ENCODE measurements at places on chromosomes 3 and 15.

- no peak for DNase-seq
Observed at GRCh38 chr3:129460572-129460971, 20.5 kb downstream of the IFT122 start.

DNA sequence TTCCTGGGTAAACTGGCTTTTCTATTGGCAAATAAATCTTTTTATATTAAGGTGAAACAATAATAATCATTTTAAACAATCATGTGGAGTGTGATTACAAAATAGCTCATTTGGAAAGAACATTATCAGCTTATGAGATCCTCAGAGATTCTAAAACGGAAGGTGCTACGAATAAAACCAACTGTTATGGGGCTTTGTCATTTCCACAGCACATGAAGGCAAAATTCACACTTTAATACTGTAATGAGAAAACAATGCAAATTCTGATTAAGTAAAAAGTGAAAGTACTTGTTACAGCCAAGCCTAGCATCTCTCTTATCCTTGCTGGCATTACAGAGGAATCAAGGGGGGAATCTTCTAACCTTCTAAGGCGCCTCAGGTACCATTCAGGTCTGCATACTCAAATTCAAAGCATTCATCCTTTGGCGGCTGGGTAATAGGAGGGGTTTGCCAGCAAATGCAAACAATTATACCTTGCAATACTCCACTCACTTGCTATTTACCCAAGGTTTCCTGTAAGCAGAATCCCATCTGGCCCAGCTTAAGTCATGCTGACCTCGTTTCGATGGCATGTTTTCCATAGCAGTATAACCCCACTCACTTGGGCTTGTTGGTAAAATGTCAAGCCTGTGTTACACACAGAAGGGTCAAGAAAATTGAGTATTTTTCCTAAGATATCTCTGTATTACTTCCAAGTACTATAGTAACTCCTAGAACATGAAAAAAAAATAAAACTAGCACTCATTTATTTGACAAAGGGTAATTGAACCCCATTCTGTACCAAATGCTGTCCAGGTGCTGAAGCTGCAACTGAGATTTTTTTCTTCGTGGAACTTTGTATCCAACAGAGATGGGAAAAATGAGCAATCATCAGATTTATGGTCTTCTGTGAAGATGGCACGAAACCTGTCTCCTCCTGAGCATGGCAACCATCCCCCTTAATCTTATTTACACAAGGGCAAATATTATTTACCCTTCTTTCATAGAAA is 183.7 kb upstream of the LMCD1 start:
- no peak for DNase-seq

DNA sequence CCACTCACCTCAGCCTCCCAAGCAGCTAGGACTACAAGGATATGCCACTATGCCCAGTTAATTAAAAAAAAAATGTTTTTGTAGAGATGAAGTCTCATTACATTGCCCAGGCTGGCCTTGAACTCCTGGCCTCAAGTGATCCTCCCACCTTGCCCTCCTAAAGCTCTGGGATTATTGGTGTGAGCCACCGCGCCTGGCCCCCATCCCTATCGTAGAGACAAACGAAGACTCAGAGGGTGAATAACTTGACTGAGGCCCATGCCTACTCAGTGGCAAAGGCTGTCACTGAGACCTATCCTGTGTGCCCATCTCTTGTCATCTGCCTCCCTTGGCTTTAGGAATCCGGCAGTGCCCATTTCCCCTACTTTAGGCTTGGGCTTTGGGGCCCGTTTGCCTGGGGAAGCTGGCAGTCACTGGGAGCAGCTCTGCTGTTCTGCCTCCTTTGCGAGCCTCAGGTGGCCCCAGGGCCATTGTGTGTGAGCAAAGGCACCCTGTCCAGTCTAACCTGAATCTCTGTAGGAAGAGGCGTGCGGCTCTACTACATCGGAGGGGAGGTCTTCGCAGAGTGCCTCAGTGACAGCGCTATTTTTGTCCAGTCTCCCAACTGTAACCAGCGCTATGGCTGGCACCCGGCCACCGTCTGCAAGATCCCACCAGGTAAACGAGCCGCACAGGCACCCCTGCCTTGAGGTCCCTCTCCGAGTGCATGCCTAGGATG is 70.1 kb downstream of the AAGAB start:
- no peak for DNase-seq

DNA sequence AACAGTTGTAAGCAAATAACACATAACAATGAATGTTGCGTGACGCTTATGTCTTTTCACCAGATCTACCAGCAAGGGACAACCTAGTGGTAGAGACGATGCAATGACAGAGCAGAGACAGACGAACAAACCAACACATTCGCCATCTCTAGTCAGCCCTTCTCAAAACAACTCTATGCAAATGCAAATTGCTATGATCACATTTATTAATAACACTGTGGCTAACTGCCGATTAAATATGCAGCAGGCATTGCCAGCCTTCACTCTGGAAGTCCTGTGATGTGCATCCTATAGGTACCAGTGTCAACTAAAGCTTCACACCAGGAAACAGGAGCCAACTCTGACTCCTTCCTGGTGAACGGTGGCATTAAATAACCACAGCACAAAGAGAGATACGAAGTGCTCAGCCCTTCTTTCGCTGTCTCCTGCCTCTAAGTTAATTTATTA is 94.2 kb downstream of the FOXP1 start:
- DNase-seq, result no peak

- no peak for DNase-seq
Observed at GRCh38 chr3:144265542-144266100, 294.0 kb downstream of the DIPK2A start.

GRCh38 chr3:98894791-98895576 is 6.5 kb downstream of the DCBLD2 start:
- no peak for DNase-seq

GRCh38 chr15:92023965-92024364 is 170.5 kb downstream of the SLCO3A1 start:
- DNase-seq, result no peak

DNA sequence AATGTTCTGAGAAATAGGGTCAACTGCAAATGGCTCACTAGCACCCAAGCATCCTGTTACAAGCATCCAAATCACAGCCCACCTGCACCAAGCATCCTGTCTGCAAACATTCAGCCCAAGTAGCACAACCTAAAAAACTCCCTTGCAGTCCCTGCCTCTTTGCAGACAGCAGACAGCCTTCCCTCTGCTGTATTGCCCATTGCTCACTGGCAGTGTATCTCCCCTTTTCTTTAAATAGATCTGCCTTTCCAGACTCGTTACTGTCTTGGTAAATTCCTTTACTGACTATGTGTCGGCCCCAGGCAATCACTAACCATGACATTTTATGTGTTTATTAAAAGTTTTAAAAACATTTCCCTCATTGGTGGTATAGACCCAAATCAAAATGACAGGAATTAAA is 155.4 kb downstream of the ADAMTSL3 start:
- no peak for DNase-seq

GRCh38 chr15:90807786-90808086 is 60.7 kb upstream of the FURIN start:
- no peak for DNase-seq

DNA sequence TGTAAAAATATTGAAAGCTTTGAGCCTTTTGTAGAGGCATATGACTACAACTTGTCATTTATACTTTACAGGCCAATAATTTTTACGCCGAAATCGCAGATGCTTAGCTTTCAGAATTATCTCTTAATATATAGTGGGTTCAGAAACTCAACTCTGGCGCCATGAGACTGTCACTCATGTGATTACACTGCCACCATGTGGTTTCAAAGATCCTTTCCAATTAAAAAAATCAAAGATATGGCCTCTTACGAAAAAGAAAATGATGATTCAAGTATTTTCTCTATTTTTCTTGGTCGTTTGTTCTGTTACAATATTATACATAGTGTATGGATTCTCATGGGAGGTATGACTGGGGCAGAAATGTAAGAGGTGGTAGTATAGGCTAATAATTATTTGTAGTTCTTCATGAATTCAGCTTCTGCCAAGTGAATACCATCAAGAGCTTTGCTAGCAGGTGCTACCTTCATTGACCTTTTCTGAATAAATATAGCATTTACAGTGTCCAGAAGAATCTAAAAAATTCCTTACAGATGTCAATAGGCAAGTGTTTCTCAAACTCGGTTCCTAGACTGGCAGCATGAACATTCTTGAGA is 751.7 kb upstream of the GOLIM4 start:
- no peak for DNase-seq

GRCh38 chr3:142180761-142181362 is 31.5 kb upstream of the TFDP2 start:
- no peak for DNase-seq

GRCh38 chr3:143332026-143332425 is 212.5 kb downstream of the CHST2 start:
- no peak for DNase-seq

- DNase-seq, result no peak
Observed at GRCh38 chr3:46895761-46896160, 18.2 kb downstream of the PTH1R start.

DNA sequence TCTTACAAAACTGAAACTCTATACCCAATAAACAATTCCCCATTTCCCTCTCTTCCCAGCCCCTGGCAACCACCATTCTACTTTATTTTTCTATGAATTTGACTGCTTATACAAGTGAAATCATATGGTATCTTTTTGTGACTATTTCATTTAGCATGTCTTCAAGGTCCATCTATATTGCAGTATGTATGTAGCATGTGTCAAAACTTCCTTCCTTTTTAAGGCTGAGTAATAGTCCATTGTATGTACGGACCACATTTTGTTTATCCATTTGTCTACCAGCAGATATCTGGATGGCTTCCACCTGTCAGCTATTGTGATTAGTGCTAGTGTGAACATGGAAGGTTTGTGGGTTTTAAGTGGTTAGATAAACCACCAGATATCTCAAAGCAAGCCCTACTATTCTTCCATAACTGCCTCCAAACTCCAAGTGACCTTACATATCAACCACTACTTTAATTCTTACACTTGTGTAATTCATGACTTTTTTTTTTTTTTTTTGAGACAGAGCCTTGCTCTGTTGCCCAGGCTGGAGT is 134.7 kb downstream of the TMCC1 start:
- no peak for DNase-seq

GRCh38 chr3:128011140-128011539 is 41.1 kb upstream of the SEC61A1 start:
- DNase-seq, result no peak

GRCh38 chr3:99885085-99885484 is 67.4 kb downstream of the CMSS1 start:
- DNase-seq, result no peak

DNA sequence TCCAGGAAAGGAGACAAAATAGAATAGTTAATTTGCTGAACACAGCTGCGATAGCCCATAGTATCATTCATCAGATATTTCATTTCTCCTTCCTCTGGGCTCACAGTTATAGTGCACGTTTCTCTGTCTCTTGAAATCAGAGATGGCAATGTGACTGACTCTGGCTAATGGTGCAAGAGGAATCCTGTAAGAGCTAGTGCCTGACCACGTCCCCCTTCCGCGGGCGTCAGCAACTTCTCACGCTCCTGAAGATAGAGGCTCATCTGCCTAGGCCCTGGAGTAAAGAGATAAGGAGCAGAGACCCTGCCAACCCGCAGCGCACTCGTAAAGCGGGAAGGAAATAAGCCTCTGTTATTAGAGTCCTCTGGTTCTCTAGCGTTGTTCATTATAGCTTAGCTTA is 391.8 kb downstream of the VPS13C start:
- DNase-seq, result no peak

DNA sequence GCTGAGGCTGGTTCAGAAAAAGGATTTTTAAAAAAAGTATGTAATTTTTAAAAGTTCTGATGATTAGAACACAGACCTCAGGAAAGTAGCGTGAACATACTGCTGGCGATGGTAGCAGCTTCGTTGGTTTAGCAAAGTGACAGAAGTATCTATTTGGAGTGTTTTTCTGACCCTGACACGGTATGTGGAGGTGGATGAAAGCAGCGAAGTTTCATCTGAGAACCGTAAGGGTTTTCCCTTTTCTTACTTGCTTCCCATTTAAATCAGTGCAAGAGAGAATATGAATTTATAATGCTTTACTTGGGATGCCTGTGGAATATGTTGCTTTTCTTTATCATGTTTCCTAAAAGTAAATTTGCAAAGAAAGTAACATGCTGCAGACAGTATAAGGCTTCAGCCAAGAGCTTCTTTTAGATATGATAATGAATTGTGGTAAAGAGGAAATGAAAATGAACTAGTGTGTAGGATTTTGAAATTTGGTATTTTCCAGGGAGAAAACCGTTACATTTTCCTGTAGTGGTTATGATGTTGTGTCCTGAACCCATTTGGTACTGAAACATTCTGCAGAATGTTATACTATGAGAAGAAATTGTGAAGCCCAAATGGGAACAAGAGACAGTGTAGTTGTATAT is 3.9 kb downstream of the CHST2 start:
- DNase-seq, result no peak

GRCh38 chr15:44726568-44727484 is 9.5 kb upstream of the TRIM69 start:
- DNase-seq, result peak; percentile 92

DNA sequence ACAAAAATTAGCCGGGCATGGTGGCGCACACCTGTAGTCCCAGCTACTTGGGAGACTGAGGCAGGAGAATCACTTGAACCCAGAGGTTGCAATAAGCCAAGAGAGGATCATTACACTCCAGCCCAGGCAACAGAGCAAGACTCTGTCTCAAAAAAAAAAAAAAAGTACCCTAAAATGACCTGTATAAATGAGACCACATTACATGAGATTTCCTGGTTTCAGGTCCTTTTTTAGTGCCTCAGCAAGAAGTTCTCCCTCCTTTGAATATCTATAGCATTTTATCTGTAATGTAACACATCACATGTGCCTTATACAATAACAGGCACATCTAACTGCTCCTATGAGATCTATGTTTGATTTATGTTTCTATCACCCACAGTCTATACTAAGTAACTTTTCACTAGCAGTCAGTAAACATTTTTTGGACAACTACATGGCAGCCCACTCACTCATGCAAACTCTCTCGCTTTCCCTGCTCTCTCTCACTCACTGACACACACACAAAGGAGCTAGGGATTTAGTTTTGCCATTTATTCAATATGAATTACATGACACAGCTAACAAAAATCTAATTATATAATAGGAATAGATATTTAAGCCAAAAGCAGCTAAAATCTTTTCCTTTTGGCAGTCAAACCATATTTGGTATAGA is 34.1 kb downstream of the ADAM10 start:
- DNase-seq, result no peak
